Aorta (tissue), 5 donors: ENCODE measurements at places on chromosomes 3 and 15.

DNA sequence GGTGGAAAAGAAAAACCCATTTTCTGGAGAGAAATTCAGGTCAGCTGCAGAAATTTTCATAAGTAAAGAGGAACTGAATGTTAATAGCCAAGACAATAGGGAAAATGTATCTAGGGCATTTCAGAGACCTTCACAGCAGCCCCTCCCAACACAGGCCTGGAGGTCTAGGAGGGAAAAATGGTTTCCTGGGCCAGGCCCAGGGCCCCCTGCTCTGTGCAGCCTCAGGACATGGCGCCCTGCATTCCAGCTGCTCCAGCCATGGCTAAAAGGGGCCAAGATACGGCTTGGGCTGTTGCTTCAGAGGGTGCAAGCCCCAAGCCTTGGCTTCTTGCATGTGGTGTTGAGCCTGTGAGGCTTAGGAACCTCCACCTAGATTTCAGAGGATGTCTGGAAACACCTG is 92.2 kb downstream of the C3orf70 start:
- no peak for DNase-seq

DNA sequence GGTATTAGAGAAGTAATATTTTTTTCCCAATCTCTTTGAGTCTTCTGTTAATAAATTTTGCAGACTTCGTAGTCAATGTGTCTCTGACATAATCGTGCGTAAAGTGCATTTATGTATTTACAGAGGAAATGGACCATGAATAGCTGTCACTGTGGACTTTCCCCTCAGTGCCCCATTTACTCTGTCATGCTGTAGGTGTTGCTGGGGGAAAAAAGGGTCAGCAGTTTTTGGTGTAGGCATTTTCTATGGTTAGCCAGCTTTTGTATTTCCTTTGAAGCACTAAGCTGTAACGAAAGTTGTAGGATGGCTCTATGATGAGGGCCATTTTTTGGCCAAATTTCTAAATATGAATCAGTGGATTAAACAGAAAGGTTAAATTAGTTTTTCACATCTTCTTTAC is 598.4 kb downstream of the FGF12 start:
- DNase-seq, result no peak

DNA sequence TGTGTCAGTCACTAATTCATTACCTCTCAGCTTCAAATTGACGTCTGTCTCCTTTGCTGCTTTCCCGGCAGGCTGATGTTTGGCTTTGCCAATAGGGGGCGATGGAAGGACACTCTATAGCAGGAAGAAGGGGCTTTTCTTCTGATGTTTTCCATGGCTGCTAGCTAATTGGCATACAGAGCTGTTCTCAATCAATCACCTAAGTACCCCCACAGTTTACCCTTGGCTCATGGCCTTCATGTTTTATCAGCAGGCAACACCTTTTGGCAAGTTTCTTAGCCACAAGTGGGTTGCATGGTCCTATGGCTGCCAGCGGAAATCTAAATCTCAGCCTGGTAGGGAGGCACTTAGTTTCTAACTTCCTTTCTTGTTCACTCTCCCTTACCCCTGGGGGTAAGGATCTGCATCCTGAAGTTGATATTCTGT is 45.0 kb downstream of the ESYT3 start:
- no peak for DNase-seq

DNA sequence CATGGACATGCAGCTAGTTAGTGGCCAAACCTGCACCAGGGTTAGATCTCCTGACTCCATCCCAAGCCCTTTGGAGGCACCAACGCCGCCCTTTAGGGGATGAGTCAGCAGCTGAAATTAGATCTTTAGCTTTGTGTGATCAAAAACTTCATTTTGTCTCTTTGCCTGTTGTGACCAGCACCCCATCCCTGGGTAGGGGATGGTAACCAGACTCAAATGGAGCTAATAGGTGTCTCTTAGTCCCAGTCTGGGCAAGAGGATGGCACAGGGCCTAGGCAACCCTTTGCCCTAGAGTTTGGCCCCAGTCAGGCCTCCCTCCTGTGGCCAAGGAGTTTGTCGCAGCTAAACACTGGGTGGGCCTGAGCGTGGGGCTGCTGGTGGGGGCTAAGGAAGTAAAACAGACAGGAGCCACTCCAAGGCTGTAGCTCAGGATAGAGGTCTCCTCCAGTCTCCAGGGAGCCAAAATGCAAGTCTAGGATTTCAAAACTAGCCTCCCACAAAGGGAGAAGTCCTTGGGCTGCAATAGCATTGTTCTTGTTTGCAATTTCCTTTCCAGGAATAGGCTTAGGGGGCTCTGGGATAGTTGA is 105.1 kb downstream of the CPN2 start:
- no peak for DNase-seq

DNA sequence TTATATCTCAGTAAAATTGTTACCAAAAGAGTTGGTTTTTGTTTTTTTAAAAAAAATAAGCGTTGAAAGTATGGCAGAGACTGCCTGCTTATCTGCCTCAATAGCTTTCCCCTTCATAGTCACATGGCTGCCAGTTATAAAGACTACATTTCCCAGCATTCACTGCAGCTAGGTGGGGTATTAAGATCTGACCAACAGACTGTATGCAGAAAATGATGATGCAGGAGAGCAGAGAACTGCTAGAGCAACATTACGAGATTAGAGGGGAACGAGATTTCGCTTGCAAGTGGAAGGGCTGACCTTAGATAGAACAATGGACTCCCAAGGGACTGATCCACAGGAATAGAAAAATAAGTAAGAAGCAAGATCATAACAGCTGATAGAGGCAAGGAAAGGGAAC is 14.3 kb downstream of the RHOA start:
- no peak for DNase-seq
